ENCODE measurements at places on chromosomes 16 and 17.

- no peak for DNase-seq
Observed at GRCh38 chr17:62780269-62780668, 27.8 kb downstream of the MARCHF10 start.

- no peak for DNase-seq
Observed at GRCh38 chr16:75599452-75600277, 23.4 kb downstream of the ADAT1 start.

- no peak for DNase-seq
Observed at GRCh38 chr17:4728124-4728523, 3.1 kb upstream of the MED11 start.

DNA sequence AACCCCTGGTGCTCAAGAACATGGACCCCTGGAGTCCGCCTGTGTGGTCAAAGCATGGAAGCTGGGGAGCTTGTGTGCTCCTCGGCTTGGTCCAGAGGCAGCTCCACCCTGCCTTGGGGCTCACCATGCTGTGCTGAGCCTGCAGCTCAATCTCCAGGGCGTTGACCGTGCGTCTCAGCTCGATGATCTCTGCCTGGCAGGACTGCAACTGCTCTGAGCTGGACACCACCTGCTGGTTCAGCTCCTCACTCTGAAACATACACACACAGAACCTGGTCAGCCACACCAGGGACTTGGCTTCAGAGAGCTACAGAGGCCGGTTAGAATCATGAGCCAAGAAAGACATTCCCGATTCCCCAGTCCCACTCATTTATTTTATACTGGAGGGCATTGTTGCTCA is 2.7 kb downstream of the KRT35 start:
- no peak for DNase-seq

DNA sequence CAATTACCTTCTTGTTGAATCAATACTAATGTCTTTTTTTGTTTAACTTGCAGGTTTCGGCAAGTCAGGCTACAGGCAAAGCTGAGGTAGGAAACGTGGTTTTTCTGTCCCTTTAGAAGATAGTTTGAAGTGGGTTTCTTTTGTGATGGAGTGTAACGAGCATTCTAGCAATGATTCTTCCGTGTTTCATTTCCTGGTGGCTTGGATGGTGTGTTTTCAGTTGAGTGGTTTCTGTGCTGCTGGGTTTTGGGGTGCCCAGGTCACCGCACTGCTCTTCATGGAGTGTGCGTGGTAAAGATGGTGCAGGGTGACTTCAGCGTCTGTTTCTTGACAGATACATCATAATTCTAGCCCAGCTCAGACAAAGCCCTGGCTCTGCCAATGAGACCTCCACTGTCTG is 769.7 kb upstream of the EEF2KMT start:
- DNase-seq: no peak

DNA sequence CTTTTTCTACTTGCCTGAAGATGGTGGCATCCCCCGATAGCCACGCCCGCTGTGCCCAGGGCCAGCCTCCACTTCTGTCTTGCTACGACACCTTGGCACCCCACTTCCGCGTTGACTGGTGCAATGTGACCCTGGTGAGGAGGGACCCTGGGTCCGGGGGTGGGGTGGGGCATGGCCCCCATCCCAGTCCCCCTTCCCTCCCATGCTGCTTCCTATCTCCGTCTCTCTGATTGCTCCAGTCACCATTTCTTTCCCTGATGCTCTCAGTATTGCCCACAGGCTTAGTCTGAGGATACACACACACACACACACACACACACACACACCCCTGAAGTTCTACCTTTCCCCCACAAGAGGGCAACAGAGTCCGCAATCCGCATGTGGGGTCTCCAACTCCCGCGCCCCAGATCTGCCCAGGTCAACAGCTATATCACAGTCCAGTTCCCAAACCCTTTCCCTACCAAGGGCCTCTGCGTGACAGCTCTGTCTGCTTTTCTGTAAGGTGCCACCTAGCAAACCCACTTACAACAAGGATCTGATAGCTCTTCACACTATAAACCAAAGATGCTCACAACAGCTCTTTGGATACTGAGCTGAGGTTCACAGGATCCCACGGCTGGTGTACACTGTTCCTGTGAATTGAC is 3.4 kb downstream of the SGCA start:
- DNase-seq: peak; percentile 87

DNA sequence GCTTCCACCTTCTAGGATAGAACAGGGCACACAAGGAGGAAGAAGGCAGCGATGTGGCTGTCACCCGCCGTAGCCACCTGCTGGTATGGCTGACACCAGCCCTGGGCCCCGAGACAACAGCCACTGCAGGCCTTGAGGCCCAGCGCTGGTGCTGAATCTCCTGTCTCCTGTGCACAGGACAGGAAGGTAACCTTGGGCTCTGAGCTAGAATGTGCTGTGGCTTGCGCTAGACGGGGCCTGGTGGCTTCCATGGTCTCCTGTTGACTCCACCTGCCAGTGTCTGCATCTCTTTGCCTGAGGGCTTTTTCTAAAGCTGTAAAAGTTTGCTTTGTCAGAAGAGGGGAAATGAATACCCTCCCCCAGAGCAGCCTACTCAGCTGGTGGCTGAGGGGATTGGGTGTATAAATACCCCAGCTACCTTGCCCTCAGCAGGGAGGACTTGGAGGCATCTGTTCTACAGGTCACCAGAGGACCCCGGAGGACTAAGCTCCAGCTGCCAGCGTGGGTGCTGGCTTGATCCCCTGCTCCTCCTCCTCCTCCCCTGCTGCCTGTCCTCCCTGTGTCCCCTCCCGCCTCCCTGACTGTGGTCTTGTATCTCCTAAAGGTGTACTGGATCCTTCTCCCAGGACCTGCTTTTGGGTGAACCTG is 76.1 kb upstream of the SDK2 start:
- no peak for DNase-seq

- DNase-seq: no peak
Observed at GRCh38 chr16:11946433-11946832, 4.6 kb upstream of the NPIPB2 start.

DNA sequence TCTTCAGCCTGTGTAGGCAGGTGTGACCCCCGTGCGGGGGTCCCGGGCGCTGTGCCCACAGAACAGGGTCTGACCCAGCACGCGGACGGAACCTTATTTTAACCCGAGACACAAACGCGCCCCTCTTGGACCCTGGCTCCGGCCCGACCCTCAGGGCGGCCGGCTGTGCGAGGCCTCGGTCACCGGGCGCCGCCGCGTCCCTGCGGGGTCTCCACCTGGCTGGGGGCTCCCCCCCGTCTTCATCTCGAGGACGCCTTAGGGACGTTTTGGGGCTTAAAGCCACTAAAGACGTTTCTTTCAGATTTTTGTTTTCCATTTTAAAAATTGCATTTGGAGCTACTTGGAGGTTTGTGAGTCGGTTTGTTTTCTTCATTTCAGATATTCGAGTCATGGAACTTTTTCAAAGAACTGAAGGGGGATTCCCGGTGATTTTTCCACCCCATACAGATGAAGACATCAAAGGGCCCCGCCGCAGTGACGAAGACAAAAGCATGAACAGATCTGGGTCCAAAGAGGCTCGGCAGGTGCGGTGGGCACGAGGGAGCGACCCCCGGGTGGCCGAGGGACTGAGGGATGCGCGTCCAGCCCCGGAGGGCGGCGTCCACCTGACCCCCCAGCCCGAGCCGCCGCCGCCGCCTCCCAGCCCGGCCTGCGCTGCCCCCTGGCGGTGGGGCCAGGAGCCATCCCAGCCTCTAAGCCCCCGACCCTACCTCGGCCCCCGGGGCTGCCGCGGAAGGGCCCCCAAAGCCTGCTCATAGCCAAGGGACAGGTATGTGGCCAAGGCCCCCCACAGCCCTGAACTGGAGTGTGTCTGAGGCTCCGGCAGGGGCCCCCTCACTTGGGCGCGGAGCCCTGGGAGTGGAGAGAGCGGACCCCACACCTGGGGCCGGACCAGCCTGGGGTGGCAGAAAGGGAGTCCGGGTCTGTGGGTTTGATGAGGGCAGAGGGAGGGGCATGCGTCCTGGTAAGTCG is 3.8 kb upstream of the CD7 start:
- DNase-seq: no peak

- peak; percentile 47 for DNase-seq
Observed at GRCh38 chr16:57976331-57976796, 5.4 kb upstream of the CNGB1 start.

GRCh38 chr16:67941469-67942199 is 2.3 kb downstream of the LCAT start:
- no peak for DNase-seq

- DNase-seq: no peak
Observed at GRCh38 chr16:55572439-55572838, 6.0 kb downstream of the CAPNS2 start.

GRCh38 chr17:80413771-80414507 is 1.0 kb upstream of the ENDOV start:
- DNase-seq: no peak

DNA sequence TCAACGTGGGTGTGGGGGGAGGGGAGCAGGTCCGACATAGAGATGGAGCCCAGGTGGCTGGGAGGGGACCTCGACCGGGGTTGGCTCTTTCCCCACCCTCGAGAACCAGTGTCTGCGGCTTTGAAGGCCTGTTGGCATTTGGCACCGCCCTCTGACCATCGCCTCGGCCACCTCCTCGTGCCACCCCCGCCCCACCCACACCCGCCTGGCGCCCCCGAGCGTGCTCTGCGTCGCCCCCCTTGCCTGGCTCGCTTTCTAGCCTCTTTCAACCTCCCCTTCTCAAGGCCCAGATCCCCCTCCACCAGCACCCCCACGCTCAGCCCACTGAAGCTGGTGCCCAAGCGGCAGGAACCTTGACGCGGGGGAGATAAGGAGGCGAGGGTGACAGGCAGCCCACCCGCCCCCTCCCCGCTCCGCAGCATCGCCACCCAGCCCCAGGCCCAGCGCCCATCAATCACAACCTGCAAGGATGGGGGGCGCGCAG is 619 bp downstream of the CACNB1 start:
- DNase-seq: peak; percentile 68

- no peak for DNase-seq
Observed at GRCh38 chr17:77180503-77181357, 40.0 kb downstream of the SEC14L1 start.

DNA sequence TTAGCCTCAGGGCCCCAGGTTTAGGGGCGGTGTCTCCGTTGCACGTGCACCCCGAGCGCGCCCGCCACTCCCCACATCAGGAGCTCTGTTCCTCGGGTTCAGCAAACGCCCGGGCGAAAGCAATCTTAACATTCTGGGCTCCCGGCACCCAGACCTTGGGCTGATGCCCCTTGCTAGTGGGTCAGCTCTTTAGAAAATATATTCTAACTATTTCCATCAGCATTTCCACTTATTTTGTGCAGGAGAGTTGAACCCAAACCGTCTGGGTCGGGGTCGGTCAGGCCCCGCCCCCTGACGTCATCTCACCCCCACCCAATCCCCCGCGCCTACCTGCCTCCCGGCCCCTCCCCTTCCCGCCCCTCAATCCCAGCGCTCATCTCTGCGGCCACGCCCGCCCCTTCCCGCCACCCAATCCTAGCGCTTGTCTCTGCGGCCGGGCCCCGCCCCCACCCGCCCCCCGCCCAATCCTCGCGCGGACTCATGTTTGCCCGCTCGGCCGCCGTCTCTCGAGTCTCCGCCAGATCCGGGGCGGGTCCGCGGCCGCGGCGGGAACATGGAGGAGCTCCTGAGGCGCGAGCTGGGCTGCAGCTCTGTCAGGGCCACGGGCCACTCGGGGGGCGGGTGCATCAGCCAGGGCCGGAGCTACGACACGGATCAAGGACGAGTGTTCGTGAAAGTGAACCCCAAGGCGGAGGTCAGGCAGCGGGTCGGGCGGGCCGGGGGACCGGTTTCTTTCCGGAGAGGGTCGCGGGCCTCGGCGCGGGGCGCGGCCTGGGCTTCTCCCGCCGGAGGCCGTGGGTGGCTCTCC is at the start of gene FN3KRP:
TSS of gene FN3KRP (plus strand) at position 504 of the 808 bp plus-strand sequence. CDS start at position 554, 50 bp downstream.
- DNase-seq: peak; percentile 78

GRCh38 chr17:77385750-77386501 is 245.2 kb downstream of the SEC14L1 start:
- DNase-seq: no peak

DNA sequence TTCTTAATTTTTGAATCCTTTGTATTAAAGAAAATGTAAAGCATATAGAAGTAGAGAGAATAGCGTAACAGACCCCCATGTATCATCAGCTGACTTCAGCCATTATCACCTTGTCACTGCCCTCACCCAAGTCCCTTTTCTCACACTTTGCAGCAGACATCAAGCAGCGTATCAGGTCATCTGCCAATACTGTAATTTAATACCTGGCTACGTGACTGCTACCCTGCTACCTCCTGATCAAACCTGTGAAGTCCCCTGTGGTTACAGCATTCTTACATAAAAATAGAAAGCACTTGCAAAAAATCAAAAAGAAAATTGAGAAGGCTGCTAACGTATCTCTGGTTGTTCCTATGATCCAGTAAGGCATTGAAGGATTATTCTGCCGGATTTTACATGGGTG is 96.4 kb downstream of the PLCG2 start:
- DNase-seq: no peak

DNA sequence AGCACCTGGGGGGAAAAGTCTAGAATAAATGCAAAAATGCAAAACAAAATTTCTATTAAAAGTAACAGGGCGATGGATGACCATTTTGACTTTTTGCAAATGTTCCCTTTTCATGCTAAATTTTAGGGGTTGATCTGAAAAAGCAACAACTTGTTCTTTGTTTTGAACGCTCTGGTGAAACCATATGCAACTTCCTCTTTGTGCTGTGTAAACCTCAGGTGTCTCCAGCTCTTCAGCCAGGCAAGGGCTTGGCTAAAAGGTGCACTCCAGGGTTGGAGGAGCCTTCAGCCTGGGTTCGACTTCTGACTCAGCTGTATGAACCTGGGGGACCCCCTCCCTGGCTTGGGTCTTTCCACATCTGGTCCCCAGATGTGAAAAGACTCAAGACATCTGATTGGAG is 9.5 kb downstream of the IRF8 start:
- no peak for DNase-seq

GRCh38 chr17:2688351-2689342 is 22.9 kb downstream of the CLUH start:
- no peak for DNase-seq

DNA sequence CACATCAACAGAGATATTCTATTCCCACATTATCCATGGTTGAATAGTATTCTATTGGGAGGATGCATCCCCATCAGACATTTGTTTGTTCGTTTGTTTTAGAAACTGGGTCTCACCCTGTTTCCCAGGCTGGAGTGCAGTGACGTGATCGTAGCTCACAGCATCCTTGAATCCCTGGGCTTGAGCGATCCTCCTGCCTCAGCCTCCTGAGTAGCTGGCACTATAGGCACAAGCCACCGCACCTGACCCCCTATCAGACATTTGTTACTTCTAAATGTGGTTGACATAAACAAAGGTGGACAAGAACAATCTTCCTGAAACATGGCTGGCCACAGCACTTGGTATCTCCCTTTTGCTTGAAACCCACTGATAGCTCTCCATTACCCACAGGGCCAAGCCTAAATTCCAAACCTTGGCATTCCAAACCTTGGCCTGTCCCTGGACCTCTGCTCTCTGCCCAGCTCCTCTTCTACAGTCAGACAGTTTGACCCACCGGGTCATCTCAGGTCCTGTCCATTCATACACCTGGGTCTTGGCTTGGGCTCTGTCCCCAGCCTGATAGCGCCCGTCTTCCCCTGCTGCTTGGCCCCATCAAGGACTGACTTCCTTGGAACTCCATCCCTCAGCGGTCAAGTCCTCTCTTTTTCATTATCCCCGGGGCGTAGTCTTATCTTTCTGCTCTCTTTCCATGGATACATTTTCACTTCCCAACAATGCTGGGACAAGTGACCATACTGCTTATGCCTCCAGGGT is 1.5 kb upstream of the PRR29 start:
- DNase-seq: no peak

All from spinal cord (tissue), 10 donors.